Hypothalamus (tissue), 51 donors: ENCODE measurements at places on chromosomes 3 and 15.

DNA sequence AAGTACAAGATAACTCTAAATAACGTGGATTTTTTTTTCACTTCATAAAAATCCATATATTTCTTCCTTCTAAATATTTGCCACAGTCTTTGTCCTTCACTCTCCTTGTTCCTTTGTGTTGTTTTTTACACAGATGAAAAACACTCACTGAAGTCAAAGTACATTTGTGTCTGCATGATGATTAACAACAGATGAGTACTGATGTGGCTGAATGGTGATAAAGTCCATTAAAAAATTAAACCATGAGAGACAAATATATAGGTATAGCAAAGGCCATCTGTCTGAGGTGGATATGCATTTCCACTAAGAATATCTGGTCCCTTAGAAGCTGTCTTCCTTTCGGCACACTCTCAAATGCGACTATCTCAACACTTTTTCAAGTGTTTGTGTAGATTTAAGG is 317.5 kb upstream of the MCTP2 start:
- DNase-seq, result no peak

GRCh38 chr3:56960234-56960917 is 100.1 kb upstream of the SPATA12 start:
- no peak for DNase-seq

DNA sequence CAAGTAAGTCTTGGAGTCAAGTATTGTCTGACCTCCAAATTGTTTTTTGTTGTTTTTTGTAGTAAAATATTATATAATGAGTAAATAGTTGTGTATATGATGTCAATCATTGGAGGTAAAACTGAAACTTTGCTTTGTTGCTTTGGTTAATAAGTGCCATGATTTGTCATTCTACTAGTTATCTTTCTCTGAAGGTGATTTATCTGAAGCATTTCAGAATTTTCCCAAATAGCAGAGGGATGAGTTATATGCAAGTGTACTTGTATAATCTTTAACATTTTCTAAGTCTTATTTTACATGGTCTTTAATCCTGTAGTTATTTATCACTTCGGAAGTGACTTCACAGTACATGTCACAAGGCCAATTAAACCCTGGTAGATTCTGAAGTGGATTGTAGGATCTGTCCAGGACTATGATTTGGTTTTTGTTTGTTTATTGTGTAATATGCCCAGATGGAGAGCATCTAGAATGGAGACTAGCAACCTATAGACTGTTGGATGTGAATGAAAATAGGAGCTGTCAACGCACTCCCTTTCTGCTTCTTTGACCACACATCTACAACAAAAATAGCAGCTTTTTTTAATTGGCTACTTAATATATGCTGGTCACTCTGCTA is 93.1 kb upstream of the SAMMSON start:
- DNase-seq, result no peak

- DNase-seq, result no peak
Measured at GRCh38 chr15:86064326-86064725, 15.3 kb upstream of the AGBL1 start.
